ENCODE measurements at places on chromosomes 7 and 10.

- no peak for DNase-seq
Observed at GRCh38 chr7:140179339-140179738, 2.6 kb upstream of the KDM7A start.

DNA sequence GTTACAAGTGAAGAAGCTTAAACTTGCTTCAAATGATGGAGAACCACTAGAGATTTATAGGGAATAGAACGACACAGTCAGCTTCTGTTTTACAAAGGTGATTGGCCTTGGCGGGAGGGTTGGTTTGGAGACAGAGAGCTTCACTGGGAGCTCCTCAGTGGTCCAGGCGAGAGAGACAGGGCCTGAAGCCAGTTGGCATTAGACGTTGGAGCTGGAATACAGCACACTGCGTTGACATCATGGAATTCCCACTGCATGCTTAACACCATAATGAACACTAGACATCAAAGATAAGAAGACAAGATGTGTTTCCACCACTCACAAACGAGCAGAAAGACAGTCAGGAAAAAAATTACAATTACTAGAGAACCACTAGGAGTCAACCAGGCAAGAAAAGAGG is 67.8 kb downstream of the TBXAS1 start:
- no peak for DNase-seq

DNA sequence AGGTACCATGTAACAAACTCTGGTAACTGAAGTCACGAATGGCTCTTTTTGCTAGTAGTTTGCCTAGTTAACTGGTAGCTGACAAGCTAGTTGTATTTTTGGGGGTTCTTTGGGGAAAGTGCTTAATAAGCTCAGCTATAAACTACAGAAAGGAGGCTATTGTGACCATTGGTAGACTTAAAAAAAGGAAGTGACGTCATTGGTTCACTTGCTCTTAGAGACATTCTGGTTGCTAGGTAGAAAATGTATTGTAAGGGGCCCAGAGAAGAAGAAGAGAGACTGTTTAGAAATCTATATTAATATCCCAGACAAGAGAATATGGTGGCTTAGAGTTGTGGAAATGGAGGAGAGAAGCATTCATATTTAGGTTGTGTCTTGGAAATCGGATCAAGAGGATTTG is 103.0 kb downstream of the NXPH1 start:
- no peak for DNase-seq

- no peak for DNase-seq
Observed at GRCh38 chr7:38375453-38375852, 102.0 kb upstream of the TARP start.

- DNase-seq, result no peak
Observed at GRCh38 chr10:10138685-10139084, 879.0 kb upstream of the CELF2 start.

GRCh38 chr7:2644562-2645273 is 12.9 kb downstream of the TTYH3 start:
- DNase-seq, result no peak

GRCh38 chr7:121428855-121429489 is 32.9 kb upstream of the FAM3C start:
- no peak for DNase-seq

DNA sequence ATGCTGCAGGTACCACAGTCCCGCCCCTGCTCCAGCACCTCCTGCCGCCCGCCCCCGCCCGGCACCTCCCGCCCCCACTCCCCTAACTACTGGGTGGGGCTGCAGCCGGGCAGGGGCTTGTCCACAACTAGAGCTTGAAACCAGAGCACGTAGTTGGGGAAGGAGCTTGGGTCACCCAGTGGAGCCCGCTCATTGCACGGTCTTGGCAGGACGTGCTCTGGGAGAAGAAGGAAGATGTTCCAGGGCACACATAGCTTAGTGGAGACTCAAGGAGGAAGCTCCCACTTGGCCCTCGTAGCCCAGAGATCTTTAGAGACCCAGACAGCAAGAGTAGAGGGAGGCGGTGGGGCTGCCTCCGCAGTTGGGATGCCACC is 692 bp downstream of the IGFBP1 start:
- no peak for DNase-seq

- no peak for DNase-seq
Observed at GRCh38 chr10:122359621-122360020, 14.9 kb upstream of the PLEKHA1 start.

DNA sequence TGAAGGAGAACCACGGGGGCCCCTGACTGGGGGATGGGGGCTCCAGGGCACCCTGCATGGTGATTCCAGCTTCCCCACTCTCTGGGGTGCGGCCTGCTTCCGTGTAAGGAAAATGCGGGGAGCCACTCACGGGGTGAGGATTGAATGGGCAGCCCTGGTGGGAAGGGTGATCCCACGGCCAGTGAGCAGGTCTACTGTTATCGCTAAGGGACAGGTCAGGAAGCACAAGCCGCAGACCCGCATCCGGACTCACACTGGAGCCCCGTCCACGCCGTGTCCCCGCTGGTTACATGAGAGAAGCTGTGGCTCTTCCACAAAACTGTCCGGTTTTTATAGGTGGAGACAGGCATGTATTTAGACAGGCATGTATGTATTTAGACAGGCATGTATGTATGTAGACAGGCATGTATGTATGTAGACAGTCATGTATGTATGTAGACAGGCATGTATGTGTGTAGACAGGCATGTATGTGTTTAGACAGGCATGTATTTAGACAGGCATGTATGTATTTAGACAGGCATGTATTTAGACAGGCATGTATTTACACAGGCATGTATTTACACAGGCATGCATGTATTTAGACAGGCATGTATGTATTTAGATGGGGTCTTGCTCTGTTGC is 5.7 kb downstream of the PSMG3 start:
- no peak for DNase-seq
